ENCODE measurements at places on chromosomes 3 and 15.

GRCh38 chr3:173938159-173938558 lies 540.6 kb downstream of the NLGN1 start:
- no peak for DNase-seq

GRCh38 chr3:160020057-160020711 lies 31.5 kb downstream of the IL12A start:
- no peak for DNase-seq

DNA sequence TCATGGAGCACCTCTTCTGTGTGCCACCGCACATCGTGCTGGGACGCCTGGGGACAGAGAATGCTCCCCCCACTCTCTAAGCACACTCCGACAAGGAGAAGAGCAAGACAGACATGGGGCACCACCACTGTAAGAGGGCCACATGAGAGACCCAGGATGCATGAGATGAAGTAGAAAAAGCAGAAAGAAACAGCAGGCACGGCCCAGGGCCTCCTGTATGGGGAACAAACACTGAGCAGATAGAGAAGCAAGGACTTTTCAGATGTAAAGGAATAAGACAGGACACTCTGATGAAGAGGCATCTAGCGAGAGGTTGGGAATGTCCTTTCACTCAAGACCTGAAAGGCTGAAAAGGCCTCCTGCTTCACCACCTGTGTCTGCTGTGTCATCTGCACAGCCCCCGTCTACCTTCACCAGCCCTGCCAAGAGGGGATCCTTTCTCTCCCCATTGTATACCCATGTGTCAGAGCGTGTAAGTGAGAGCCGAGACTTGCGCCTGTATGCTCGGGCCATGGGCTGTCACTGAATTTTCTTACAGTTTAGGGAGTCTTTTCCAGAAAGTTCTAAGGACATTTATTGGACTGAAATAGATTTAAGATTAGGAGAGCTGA lies 125.6 kb downstream of the LRRK1 start:
- no peak for DNase-seq

GRCh38 chr3:3798631-3799113 lies 559 bp upstream of the LRRN1 start:
- peak; percentile 20 for DNase-seq

Data from stimulated activated CD8-positive, alpha-beta memory T cell treated with anti-CD3 and anti-CD28 coated beads, Interleukin-15, amount 100 ng/mL, for 1 hour (primary cell).